Left kidney (tissue), 8 donors: ENCODE measurements at places on chromosomes 4 and X. TPM values are rescaled to one million over a fixed set of nuclear protein-coding genes. Genes with fewer than 3 reads are reported as not detected.

Gene FGFR3
- polyA plus RNA-seq = 87.6 TPM

Gene APELA
- 11.9 TPM for polyA plus RNA-seq

Gene IL13RA2
- polyA plus RNA-seq = 1.6 TPM

Gene ACSL4
- 54.8 TPM for polyA plus RNA-seq

Gene CXorf49
- not detected for polyA plus RNA-seq

Gene GPC4
- 20.3 TPM for polyA plus RNA-seq

Gene CYBB
- polyA plus RNA-seq = 12.6 TPM

Gene XAGE1A
- not detected for polyA plus RNA-seq

Gene VCX
- not detected for polyA plus RNA-seq

Gene ANXA10
- 0.10 TPM for polyA plus RNA-seq

Gene FGFBP1
- polyA plus RNA-seq = not detected

Gene CCDC120
- polyA plus RNA-seq = 11.7 TPM

Gene SMIM10
- 10.5 TPM for polyA plus RNA-seq

Gene FHDC1
- 4.6 TPM for polyA plus RNA-seq

Gene MAGEA9B
- polyA plus RNA-seq = not detected

Gene DMD
- polyA plus RNA-seq = 20.9 TPM

Gene CLCN4
- polyA plus RNA-seq = 5.2 TPM

Gene CENPU
- polyA plus RNA-seq = 75.4 TPM

Gene PAGE2B
- 0.32 TPM for polyA plus RNA-seq

Gene NUP54
- 93.6 TPM for polyA plus RNA-seq

Gene CT45A10
- polyA plus RNA-seq = not detected

Gene RNF4
- 68.7 TPM for polyA plus RNA-seq

Gene ITGB1BP2
- 2.8 TPM for polyA plus RNA-seq

Gene SMIM10L2A
- polyA plus RNA-seq = 10.4 TPM

Gene UGT8
- polyA plus RNA-seq = 60.2 TPM

Gene HEPH
- polyA plus RNA-seq = 53.6 TPM

Gene CT47C1
- not detected for polyA plus RNA-seq

Gene FRMPD3
- 0.50 TPM for polyA plus RNA-seq

Gene RIPPLY1
- polyA plus RNA-seq = 2.8 TPM

Gene CRMP1
- polyA plus RNA-seq = 69.3 TPM

Gene SLC49A3
- polyA plus RNA-seq = 3.7 TPM

Gene GAGE12E
- not detected for polyA plus RNA-seq

Gene GAGE12J
- polyA plus RNA-seq = not detected

Gene SETD7
- 14.4 TPM for polyA plus RNA-seq

Gene ARX
- polyA plus RNA-seq = not detected

Gene GYG2
- polyA plus RNA-seq = 17.7 TPM

Gene FGB
- polyA plus RNA-seq = 12.3 TPM

Gene PAGE5
- not detected for polyA plus RNA-seq

Gene SPRY1
- polyA plus RNA-seq = 84.1 TPM
